ENCODE measurements at places on chromosomes 7 and 10.
A peak's percentile ranks its signal among the peaks of the same experiment; 100 is the strongest.

- DNase-seq = no peak
Observed at GRCh38 chr10:119095640-119096039, 8.3 kb upstream of the DENND10 start.

DNA sequence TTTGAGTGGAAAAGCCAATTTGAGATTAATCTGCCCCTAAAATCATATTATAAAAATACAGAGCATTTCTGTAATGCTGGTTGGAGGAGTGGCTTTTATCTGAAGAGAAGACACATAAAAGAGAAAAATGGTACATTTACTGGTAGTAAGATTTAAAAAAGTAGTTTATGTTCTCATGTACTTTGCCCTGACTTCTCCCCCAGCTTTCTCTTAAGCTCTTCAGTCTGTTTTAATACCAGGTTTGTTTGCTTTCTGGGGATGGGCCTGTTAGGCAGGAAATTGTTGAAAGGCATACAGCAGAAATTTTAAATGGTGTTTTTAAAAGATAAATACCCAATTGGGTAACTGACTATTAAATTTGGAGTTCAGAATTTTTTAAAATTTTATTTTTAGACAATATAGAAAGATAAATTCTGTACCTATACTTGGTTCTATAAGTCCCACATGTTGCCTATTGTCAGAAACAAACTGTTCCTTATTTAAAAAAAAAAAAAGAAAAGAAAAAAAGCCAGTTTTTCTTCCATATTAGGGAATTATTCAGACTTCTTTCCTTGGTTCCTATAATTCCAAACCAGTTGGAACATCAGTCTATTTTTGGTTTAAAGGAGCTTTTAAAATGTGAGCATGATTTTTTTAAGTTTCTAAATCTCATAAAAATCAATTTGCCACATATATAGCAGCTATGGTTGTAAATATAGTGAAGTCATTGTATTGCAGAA lies 136.6 kb downstream of the ARID5B start:
- no peak for DNase-seq

GRCh38 chr7:13540429-13540828 lies 449.0 kb downstream of the ETV1 start:
- DNase-seq = no peak

GRCh38 chr7:78463039-78463438 lies 664.5 kb downstream of the PHTF2 start:
- no peak for DNase-seq

DNA sequence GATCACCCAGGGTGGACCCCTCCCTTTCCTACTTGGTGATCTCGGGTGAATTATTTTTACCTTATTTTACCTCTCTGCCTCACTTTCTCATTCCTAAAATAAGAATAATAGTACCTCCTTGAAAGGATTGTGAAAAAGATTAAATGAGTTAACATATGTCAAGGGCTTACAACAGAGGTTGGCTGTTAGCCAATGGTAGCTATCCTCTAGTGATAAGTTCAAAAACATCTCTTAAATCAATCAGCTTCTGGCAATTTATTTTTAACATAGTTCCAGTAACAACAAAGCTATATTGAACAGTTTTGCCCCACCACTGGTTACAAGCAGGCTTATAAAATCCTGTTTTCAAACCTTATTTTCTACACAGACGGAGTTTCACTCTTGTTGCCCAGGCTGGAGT lies 45.4 kb downstream of the TMEM168 start:
- no peak for DNase-seq

DNA sequence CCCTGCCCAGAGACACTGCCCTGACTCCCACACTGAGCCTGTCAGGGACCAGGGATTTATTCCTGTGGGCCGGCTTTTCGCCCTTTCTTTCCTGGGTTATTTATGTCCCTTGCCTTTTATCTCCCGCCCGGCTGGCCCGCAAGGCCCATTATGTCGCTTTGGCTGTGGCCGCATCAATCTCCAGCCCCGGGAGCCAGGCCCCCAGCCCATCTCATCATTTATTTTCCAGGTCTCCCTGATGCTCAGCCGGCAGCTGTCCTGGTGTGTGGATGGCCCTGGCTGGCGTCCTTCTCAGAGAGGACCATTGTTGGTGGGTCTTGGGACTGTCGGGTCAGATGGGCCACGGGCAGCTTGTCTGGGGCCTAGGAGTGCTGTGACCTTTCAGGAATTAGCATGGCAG lies 82.3 kb downstream of the FAM241B start:
- no peak for DNase-seq

GRCh38 chr7:134757938-134758337 lies 21.5 kb upstream of the CALD1 start:
- DNase-seq = no peak

DNA sequence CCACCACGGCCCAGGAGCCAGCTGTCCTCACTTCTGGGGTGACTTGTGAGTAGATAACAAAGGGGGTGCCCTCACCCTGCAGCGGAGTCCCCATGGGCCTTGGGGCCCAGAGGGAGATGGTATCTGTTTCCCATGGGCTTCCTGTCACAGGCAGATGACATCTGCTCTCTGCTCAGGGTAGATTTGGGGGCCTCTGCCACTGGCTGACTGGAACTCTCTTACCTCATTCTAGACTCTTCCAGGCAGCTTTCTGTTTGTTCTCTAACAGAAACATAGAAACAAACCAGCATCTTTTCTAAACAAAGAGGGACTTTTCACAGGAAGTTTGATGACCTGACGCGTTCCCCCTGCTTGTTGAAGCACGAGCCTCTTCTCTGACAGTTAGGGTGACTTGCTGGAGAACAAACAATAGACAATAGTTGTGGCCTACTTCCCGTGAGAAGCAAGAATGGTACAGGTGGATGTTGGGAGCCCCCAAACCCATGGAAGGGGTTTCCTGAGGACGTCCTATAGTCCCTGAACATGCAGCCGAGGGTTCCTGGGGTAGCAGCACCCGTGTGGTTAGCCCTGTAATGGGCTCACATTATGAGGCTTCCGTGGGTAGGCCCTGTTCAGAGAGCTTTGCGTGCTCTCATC lies 61.6 kb downstream of the GRK5 start:
- DNase-seq = no peak

DNA sequence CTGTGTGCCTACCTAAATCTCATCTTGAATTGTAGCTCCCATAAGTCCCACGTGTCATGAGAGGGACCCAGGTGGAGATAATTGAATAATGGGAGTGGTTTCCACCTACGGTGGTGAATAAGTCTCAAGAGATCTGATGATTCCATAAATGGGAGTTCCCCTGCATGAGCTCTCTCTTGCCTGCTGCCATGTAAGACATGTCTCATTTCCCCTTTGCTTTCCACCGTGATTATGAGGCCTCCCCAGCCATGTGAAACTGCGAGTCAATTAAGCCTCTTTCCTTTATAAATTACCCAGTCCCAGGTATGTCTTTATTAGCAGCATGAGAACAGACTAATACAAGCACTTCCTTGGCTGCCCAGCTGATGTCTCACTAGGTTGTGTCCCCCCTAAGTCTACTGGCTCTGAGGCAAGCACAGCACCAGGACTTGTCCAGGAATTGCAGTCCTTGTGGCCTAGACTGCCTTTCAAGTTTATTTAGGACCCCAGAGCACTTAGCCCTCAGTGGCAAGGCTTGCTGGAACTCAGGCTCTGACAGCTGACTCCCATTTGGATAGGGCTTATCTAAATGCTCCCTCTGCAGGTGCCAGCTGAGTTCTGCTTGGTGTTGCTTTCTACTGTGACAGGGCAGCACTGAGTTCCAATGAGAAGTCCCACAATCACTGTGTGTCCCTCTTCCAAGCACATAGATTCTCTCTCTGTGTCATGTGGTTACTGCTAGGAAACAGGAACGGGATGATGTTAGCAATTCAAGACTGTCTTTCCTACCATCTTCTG lies 59.0 kb upstream of the TAS2R16 start:
- DNase-seq = no peak

DNA sequence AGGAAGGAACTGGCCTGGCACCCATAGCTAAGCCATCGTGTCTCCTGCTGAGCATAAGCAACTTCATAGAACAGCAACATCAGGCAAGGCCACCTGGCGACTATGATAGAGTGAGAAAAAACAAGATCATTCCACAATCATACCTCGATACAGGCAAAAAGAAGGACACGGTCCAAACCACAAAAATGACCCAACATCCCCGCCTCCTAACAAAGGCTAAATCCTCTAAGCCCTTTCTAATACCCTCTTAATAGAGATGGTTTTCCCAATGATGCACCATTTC lies 40.2 kb upstream of the SVOPL start:
- DNase-seq = no peak

DNA sequence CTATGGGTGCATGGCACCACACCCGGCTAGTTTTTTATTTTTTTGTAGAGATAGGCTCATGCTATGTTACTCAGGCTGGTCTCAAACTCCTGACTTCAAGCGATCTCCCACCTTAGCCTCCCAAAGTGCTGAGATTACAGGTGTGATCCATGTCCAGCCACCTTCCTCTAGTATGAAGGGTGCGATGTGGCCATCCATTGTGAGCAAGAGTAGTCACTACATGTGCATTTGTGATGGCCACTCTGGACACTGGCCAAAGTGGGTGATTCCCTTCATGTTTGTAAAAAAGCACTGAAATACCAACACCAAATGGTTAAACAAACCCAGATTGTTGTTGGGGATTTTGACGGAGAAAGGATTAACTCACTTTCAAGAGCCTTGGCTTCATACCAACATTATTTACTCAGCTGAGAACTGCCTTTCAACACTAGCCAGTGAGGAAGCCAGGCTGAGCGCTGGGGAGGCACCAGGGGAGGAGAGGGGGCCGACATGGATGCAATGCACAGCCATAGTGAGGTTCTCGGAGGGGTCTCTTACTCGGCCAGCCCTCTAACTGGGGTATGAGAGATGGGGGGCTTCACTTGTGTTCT lies 198.1 kb upstream of the LYZL2 start:
- peak; percentile 85 for DNase-seq

DNA sequence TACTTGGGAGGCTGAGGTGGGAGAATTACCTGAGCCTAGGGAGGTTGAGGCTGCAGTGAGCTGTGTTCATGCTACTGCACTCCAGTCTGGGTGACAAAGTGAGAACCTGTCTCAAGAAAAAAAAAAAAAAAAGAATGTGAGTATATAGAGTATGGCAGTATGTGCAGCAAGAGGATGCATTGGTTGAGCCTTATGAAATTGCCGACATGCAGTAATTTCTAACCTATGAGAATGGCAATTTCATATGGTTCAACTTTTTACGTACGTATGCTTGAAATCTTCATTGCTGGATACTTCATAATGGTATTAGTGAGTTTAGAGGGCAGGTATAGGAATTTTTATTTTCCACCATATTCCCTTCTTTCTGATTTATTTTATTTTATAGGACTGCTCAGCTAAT lies 4.6 kb upstream of the FAM133B start:
- no peak for DNase-seq

DNA sequence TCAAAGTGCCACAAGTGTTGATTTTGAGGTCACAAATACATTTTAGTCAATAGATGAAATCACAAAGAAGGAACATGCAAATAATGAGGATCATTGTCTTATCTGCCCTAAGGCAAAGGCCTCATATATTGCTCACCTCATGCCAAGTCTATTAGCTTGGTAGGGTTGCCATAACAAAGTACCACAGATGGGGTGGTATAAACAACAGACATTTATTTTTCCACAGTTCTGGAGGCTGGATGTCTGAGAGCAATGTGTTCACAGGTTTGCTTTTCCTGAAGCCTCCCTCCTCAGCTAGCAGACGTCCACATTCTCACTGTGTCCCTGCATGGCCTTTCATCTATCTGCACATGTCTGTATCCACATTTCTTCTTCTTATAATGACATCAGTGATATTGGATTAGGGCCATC lies 59.6 kb downstream of the RELN start:
- no peak for DNase-seq

GRCh38 chr7:18558910-18559309 lies 63.4 kb downstream of the HDAC9 start:
- DNase-seq = no peak

- DNase-seq = no peak
Observed at GRCh38 chr7:602341-603141, 82.9 kb upstream of the PDGFA start.

GRCh38 chr7:27098578-27099451 lies 3.0 kb upstream of the HOXA1 start:
- no peak for DNase-seq

All from fibroblast of the conjunctiva (primary cell).